Nephron progenitor cell (in vitro differentiated cells): ENCODE measurements at places on chromosomes 1 and 21.
A peak's percentile ranks its signal among the peaks of the same experiment; 100 is the strongest.

GRCh38 chr1:48215222-48215621 is 7.3 kb upstream of the SLC5A9 start:
- no peak overlapping the region for H3K4me3 ChIP-seq
- DNase-seq = no peak
- peaks cover 5% of the 10 kb centered on the region for H3K27me3 ChIP-seq
- peaks cover 9% of the 10 kb centered on the region for H3K4me1 ChIP-seq
- no peak overlapping the region for H3K27ac ChIP-seq

DNA sequence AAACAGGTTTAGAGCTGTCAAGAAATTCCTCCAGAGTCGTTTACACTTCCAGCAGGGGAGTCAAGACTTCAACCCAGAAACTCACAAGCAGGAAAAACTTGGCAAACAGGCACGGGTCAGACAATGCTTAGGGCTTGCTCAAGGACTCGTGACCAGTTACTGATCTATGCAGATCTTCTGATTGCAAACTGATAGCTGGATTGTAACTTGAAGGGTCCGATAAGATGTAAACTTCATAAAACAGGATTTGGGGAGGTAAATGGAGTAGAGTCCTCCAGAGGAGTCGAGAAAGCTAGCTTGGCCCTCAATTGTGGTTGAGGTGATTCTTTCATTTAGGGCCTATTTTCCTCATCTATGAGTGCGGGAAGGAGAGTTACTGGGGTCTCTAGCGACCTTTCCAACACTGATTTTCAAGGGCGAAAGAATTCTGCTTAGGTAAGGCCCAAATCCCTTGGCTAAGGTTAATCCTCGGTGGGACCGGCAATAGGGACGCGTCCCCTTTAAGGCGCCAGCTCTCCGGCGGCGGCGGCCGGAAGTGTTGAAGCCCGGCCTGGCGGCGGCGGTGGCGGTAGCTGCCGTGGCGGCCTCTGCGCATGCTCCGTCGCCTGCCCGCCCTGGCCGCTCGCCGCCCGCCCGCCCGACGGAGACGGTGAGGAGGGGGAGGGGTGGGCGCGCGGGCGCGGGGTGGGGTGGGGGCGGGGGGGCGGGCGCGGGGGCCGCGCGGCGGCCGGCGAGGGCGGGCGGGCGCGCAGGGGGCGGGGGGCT is at the start of gene GMEB1:
Gene GMEB1 (plus strand): TSS at position 594 of the 765 bp plus-strand sequence. CDS start 14,829 bp downstream, outside the sequence.
- peaks cover 42% of the 10 kb centered on the region for H3K4me1 ChIP-seq
- peak; percentile 91 for DNase-seq
- H3K27me3 ChIP-seq = peaks cover 9% of the 10 kb centered on the region

- DNase-seq = no peak
- no peaks in the 10 kb centered on the region for H3K4me1 ChIP-seq
Observed at GRCh38 chr1:157893686-157894085, 52.1 kb upstream of the CD5L start.

- no peak overlapping the region for H3K4me3 ChIP-seq
- peaks cover 4% of the 10 kb centered on the region for H3K27me3 ChIP-seq
- no peak overlapping the region for H3K27ac ChIP-seq
- peaks cover 65% of the 10 kb centered on the region for H3K36me3 ChIP-seq
- DNase-seq = no peak
Observed at GRCh38 chr1:245656189-245656717, 501.5 kb downstream of the KIF26B start.

DNA sequence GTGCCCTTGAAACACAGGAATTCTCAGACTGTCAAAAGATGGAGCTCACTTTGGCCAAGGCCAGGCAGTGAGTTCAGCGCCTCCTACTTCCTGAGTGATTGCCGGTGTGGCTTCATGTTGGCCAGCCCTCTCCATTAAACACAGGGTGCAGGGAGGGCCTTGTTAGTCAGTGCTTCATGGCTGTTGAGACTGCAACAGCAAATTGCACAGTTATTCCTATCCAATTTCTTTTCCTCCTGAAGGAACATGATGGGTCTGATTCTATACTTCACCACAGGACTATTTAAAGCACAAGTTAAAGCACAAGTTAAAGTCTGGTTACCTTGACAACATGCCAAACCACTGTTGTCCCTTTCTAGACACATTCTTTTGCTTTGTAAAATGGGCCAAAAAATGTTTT is 156.6 kb downstream of the SIPA1L2 start:
- H3K27ac ChIP-seq = peak overlapping the region; percentile 3
- peaks cover 16% of the 10 kb centered on the region for H3K36me3 ChIP-seq
- H3K4me1 ChIP-seq = peaks cover 42% of the 10 kb centered on the region

DNA sequence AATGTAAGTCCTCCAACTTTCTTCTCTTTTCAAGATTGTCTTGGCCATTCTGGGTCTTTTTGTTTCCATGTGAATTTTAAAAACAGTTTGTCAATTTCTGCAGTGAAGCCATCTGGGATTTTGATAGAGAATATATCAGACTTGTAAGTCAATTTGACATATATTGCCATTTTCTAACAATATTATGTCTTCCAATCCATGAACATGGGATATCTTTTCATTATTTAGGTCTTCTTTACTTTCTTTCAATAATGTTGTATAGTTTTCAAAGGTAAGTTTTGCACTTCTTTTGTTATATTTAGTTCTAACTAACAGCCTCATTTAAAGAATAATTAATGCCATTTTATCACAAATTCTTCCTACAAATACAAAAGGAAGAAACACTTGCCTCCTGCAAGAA is 73.4 kb downstream of the STUM start:
- H3K4me3 ChIP-seq = no peak overlapping the region
- H3K27me3 ChIP-seq = peaks cover 20% of the 10 kb centered on the region
- H3K27ac ChIP-seq = no peak overlapping the region
- DNase-seq = no peak
- no peaks in the 10 kb centered on the region for H3K4me1 ChIP-seq
